ENCODE measurements at places on chromosomes 4 and X.
A peak's percentile ranks its signal among the peaks of the same experiment; 100 is the strongest.

GRCh38 chr4:2068198-2068470, 9.0 kb downstream of the NAT8L start:
- DNase-seq = peak; percentile 46

- DNase-seq = no peak
Measured at GRCh38 chr4:46999566-46999965, 6.2 kb upstream of the GABRA4 start.

DNA sequence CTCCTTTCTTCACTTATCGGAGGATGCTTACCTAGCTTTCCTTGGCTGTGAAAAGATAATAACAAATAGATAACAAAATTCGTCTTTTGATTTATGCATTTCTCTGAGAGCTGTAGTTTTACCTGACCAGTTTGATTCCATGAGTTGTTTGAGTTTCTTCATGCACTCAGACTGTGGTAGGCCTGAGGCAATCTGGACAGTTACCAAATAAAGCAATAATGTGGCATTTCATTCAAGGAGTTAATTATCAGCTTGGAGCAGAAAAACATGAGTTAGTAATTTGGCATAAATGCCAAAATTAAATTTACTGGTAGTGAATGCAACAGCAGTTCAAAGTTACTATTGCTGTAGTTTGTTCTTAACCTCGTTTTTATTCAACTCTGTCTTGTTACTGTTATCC, 53.5 kb downstream of the FABP2 start:
- DNase-seq = no peak

GRCh38 chrX:71923516-71923915, 12.9 kb downstream of the NHSL2 start:
- DNase-seq = no peak

DNA sequence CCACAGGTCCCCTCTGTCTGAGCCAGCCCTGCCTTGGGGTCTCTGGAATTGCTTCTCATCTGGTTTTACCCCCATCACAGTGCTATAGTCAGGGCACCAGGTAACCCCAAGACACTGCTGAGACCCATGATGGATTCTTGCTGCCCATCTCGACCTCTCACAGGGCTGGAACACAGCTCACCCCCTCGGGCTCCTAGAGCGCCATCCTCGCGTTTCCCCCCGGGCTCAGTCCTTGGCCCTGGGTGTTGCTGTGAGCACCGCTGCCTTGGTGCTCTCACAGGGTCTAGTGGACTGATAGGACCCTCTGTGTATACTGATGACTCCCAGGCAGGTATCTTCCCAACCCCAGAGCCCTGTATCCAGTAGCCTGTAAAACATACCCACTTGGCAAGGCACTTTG, 8.8 kb downstream of the MAEA start:
- peak; percentile 33 for DNase-seq

GRCh38 chr4:10371869-10372471, 85.3 kb downstream of the ZNF518B start:
- DNase-seq = no peak

DNA sequence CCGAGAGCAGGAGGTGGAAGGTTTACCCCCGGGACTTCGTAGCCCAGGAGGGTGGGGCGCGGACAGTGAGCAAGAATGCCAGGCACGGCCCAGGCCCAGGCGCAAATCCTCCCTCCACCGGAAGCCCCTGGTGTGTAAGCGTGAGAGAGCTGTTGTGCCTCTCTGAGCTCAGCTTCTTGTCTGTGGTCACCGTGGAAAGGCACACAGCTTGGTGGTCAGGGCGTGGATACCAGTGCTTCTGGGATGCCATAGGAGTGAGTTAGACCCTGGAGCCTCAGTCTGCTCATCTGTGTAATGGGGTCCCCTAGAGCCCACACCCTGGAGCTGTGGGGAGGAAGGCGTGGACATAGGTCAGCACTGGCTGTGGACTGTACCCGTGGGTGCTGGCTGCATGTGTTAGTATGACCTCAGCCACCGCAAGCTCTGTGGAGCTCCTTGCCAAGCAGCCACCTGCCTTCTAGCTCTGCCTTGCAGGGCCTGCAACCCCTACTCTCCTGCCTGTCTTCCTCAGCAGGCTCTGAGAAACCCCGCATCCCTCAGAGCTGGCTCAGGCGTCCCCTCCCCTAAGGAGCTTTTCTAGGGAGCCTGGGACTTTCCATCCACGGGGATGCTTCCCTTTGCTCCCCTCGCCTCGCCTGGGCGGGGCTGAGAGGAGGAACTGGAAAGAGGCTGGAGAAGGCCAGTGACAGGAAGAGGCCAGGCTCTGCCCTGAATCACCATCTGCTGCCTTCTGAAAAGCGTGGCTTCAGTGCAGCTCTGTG, 28.0 kb upstream of the AFAP1 start:
- DNase-seq = no peak

DNA sequence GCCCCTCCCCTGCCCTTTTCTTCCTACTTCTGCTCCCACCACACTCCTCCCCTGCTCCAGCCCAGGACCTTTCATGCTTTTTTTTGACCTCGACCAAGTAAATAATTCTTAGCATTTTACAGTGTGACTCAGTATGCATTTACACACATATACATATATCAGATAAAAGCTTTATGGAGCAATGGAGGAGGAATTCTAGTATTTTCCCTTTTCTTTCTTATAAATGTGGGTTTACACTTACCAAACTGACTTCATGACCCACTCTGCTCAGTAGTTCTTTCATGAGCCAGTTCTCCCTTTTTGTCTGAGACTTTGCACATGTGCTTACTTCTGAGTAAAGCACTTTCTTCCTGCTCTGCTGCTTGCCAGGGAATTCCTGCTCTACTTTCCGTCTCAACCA, 111.8 kb upstream of the H2AZ1 start:
- DNase-seq = no peak

- DNase-seq = no peak
Measured at GRCh38 chr4:144655491-144655890, 9.5 kb downstream of the HHIP start.

DNA sequence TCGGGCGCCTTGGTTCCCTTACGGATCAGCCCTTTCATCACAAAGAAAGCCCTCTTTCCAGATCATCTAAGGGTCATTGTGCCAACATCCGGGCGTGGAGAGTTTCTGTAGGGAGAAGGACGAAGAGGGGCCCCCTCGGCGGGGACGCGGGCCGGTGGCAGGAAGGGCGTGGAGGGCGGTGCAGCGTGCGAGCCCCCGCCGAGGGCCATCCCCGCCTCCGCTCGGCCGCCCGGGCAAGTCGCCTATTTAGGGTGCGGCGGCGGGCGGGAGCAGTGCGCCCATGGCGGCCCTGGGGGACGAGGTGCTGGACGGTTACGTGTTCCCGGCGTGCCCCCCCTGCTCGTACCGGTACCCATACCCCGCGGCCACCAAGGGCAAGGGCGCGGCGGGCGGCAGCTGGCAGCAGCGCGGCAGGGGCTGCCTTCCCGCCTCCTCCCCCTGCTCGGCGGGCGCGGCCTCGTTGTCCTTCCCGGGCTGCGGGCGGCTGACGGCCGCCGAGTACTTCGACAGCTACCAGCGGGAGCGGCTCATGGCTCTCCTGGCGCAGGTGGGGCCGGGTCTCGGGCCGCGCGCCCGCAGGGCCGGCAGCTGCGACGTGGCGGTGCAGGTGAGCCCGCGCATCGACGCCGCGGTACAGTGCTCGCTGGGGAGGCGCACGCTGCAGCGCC, at the start of gene ZAR1:
TSS of gene ZAR1 (plus strand) at position 241 of the 668 bp plus-strand sequence. CDS start at position 281, 40 bp downstream.
- no peak for DNase-seq

DNA sequence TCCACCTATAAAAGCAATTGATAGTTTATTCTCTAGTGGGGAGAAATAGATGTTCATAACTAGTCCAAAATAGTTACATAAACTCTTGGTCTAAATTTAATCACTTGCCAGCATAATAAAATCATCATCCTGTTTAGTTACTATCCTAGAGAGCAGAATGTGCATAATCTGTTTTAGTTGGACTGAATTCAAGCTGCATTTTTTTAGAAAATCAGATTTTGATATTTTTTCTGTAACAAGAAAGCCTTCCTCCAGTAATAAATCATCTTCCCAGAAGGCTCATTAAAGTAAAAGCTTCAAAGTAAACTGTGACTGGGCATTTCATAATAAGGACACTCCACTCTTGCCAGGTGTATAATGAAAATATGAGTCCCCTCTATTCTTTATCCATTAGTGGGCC, 453.1 kb downstream of the TRAM1L1 start:
- DNase-seq = no peak

DNA sequence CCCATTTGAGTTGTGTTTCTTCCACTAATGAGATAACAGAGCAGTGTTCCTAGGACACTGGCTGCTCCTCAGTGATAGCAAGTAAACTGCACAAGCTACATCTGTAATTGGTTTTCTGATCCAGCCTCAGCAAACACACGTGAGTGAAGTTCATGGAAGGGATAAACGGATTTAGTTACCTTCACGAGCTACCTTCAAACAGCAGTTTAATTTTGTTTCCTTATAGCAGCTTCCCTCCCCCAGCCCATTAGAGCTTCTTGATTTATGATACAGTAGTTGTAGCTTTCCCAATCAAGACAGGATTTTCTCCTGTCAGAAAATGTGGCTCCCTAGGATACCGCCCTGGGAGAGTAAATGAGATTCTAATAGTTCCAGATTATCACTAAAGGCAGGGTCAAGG, 634.2 kb upstream of the FAT1 start:
- no peak for DNase-seq

DNA sequence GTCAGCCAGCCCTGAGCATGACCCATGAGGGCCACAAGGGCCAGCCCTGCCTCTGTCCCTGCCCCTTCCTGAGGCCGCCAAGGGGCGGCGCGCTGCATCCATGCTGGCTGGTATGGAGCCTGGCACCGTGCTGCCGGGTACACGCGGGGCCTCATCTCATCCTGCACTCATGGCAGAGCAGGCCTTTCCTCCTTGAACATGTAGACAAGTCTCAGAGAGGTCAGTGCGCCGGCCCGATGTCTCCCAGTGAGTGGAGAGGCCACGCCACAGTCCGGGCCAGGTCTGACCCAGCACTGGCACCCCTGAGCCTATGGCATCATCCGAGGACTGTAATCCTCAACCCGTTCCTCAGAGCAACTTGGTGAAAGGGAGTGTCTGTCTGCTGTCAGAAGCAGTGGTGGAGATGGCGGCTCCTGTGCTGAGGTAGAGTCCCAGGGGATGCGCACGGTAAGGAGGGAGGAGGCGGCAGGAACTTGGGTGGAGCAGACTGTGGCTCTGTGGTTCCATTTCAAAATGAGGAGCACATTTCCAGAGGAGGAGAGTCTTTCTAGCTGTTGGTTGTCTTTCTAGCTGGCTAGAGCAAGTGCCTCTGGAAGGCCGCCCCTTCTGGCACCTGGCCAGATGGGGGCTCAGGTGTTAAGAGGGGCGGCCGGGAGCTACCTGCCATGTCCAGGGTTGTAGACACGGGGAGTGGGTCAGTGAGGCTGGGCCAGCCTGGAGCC, 32.8 kb downstream of the TRMT44 start:
- DNase-seq = no peak

DNA sequence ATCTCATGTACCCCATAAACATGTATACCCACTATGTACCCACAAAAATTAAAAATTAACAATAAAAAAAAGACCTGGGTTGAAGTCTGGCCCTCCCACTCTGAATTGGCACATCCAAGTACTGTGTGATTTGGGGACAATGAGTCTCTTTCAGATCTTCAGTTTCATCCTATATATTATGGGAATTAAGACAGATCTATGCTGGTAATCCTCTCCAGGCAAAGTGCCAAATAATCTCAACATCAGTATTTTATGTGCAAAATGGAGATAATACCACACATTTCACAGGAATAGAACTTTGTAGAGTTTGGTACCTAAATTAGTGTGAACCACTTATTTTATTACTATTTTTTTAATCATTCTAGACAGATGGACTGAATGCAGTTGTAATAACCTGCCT, 11.0 kb upstream of the SCD5 start:
- DNase-seq = no peak
